ENCODE measurements at places on chromosomes 5 and 9.

GRCh38 chr5:126881821-126882600 lies 105.1 kb downstream of the LMNB1 start:
- DNase-seq = no peak

- DNase-seq = no peak
Observed at GRCh38 chr9:83537331-83538171, 650 bp downstream of the FRMD3 start.

DNA sequence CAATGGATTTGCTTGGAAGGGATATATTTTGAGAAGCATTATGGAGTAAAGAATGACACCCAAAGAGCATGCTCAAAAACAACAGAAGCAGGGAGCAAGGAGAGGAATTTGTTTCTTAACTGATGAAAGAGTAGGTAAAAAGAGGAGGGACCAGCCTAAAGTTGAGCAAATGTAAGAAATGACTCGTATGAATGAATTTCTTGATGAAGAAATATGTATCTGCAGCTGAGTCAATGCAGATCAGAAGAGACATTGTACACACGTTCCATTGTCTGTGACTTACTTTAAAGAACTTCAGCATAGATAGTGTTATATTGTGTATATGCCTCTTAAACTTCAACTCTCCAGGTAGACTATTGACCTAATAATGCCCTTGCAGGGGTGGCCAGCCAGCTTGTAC lies 112.7 kb upstream of the NREP start:
- no peak for DNase-seq

DNA sequence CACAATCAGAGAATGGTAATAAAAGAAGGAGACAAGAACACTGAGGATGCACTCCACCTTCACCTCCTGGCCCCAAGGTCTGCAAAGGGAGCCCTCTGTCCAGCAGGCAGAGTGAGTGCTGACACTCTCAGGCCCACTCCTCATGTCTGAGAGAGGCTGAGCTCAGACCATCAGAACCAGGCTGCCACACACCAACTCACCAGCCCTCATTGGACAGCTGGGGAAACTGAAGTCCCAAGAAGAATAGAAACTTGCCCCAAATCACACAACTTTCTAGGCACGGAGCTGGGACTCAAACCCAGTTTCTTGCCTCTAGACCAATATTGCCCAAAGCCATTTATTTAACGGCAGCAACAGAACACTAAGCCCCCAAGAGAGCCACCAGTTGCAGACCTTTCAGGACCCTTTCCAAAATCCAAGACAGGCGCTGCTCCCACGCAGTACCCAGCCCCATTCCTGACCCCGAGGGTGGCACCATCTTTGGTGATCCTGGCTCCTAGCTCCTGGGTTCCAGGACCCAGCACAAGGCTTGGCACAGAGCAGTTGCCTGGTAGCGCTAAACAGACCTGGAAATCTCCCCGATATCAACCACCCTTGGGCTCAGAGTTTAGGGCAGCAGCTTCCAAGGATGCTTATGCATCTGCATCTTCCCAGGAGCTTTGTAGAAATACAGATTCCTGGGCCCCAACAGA lies 192.4 kb downstream of the GABBR2 start:
- no peak for DNase-seq

DNA sequence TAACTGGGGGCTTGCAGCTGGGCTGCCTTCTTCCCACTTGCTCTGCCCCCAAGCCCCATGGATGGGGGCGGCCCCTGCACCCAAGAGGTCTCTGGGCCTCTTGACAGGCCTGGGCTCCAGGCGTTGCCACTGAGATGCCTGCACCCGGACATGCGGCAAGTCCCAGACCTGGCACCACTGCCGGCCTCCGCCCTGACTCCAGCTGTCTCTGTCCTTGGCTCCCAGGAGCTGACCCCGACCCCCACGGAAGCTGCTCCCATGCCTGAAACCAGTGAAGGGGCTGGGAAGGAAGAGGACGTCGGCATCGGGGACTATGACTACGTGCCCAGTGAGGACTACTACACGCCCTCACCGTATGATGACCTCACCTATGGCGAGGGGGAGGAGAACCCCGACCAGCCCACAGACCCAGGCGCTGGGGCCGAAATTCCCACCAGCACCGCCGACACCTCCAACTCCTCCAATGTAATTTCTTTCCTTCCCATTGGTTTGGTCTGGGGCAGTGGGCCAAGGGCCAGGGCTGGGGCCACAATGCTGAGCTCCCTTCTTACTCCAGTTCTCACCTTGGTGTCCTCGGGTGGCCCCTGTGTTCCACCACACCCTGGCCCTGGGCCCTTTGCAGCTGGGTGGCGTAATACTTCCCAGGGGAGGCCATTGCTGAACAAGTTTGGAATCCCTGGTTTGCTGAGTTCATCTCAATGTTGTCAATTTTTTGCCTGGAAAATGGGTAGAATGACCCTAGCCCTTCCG lies 88.6 kb downstream of the COL5A1 start:
- DNase-seq = no peak

DNA sequence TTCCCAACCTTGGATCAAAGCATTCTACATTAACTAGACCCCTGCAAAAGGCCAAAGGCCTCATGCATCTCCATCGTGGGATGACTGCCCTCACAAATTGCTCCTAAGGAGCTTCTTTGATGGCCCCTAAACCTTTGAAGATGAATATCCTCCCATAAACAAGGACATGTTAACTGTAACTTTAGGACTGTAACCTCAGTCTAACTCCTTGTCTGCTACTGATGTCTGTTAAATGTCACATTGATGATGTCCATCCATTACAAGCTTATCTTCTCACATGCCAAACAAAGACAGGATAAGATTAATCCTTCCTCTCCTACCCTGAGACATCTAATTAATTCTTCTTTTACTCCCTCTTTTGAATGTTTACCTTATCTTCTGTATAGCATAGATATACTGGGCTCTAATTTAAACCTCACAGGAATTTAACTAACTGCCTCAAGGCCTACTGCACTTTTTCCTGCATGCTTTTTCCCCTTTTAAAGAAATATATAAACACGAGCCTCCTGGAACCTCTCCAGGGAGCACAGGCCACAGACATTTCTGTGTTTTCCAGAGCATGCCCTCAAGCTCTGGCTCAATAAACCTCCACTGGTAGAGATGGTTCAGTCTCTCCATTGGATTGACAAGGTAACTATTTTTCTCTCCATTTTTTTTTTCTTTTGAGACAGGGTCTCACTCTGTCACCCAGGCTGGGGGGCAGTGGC lies 90.6 kb upstream of the SLC25A48 start:
- DNase-seq = no peak

GRCh38 chr5:40221796-40222195 lies 457.9 kb upstream of the PTGER4 start:
- DNase-seq = no peak

- no peak for DNase-seq
Observed at GRCh38 chr9:113646946-113647914, 183.7 kb downstream of the RGS3 start.

DNA sequence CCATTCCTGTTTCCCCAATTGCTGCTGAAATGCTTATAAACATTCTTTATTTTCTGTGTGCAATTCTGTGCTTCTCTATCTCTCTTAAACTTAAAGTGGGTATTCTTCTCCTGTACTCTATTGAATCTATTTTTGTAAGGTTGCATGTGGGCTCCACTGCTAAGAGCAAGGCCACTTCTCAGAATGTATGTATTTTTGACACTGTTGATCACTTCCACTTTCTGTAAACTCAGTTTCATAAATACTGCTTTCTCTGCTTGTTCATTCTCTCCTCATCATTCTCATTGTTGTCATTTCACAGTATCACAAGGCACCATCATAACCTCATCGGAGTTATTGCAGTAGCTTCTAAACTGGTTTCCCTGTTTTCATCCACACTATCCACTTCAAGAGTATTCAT lies 483.0 kb upstream of the CDH18 start:
- DNase-seq = no peak

- DNase-seq = no peak
Observed at GRCh38 chr5:167694325-167695147, 596.9 kb upstream of the WWC1 start.

- no peak for DNase-seq
Observed at GRCh38 chr5:65811885-65812284, 89.9 kb downstream of the NLN start.

GRCh38 chr5:2293906-2294305 lies 411.2 kb upstream of the IRX4 start:
- DNase-seq = no peak

GRCh38 chr5:80711938-80712337 lies 57.2 kb upstream of the DHFR start:
- DNase-seq = no peak

- DNase-seq = no peak
Observed at GRCh38 chr9:137109250-137110146, 5.0 kb downstream of the DPP7 start.

- DNase-seq = no peak
Observed at GRCh38 chr5:179224741-179225140, 120.5 kb downstream of the ADAMTS2 start.

GRCh38 chr5:96893342-96893741 lies 17.0 kb downstream of the ERAP2 start:
- DNase-seq = no peak

DNA sequence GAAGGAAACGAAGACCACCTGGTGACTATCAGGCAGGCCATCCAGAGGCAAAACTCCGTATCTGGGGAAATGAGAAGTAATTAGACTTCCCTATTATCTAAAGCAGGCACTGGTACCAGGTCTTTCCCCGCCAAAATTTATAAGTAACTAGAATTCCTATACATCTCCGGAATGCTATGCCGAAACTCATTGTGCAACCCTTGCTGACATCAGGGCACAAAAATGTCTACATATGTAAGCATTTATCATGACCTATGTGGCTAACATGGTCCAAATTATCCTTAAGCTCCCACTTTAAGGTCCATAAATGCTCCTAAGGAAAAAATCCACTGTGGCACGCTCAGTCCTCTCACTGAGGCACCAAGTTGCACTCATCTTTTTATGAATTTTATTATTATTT lies 17.8 kb downstream of the ACTL7B start:
- no peak for DNase-seq

GRCh38 chr9:2215921-2216441 lies 200.8 kb downstream of the SMARCA2 start:
- DNase-seq = no peak

DNA sequence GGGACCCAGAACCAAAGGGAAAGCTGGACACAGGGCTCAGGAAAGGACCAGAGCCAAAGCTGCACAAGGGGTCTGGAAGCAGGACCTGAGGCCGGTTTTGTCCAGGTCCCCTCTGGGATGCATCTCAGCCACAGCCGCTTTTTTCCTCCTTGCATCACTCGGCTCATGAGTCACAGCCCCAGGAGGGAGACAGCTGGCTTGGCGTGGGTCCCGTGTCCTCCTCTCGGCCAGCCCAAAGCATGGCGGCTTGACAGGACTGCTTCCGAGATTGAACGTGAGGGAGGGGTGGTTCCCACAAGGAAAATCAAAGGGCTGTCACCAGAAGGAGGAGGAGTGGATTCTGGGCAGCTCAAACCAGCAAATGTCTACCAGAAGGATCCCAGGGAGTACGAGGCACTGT lies 56.7 kb upstream of the CPLX2 start:
- no peak for DNase-seq

DNA sequence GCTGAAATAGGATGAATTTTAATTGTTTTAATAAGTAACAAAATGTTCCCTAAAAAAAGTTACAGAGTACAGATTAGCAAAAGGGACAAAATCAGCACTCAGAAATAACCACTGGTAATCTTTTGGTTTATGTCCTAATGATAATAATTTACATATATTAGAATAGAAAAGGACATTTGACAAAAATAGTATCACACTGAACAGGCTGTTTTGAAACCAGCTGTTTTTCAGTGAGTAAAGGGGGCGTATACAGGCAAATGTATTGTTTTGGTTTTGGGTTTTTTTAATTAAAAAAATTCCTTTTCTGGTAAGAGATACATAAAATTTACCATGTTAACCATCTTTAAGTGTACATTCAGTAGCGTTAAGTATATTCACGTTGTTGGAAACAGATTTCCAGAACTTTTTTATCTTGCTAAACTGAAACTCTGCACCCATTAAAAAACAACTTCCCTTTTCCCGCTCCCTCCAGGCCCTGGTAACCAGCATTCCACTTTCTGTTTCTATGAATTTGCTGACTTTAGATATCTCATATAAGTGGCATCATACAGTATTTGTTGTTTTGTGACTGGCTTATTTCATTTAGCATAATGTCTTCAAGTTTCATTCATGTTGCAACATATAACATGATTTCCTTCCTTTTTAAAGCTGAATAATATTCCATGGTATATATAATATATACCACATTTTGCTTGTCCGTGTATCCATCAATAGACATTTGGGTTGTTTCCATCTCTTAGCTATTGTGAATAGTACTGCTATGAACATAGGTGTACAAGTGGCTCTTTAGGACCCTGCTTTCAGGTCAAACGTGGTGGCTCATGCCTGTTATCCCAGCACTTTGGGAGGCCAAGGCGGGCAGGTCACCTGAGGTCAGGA lies 20.6 kb upstream of the LARP1 start:
- no peak for DNase-seq

GRCh38 chr5:75023368-75024159 lies 28.8 kb downstream of the GCNT4 start:
- DNase-seq = peak; percentile 12

GRCh38 chr5:35850967-35851680 lies 5.6 kb upstream of the IL7R start:
- DNase-seq = no peak

DNA sequence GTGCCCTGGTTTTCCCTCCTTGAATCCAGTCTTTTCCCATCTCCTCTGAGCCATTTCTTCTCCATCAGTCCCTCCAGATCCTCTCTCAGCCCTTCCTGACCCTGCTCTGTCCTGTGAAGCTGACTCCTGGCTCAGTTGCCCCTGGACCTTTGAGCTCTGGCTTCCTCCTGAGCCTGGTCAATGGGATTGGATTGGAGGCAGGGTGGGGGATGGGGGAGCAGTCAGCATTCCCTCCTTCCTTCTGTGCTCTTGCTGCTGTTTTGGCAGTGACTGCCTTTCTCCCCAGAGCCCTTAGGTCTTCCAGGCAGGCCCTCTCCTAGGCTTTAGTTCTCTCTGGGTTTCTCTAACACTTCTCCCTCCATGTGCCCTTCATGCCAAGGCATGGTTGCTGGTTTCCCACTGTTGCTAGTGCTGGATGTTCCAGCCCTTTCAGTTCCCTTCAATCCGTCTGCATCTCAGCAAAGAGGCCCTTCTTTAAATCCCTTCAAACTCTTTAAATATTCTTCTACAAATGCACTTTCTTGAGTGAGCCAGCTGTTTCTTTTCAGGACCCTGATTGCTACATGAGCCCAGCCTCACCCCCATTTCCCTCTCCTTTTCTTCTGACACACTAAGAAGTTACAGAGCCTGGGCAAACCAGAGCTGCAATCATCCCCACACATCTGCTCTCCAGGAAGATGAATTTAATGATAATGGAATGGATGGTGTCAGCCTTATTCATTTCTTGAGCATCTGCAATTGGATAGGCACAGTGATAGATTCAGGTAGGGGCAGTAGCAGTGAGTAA lies 2.2 kb downstream of the TNFSF15 start:
- DNase-seq = no peak

Data from stimulated activated CD4-positive, alpha-beta T cell treated with anti-CD3 and anti-CD28 coated beads, Interleukin-4, amount 100 ng/mL, for 4 hours (primary cell).